OCI-M1 (cell line): ENCODE measurements at places on chromosomes 11 and 22.
A peak's percentile ranks its signal among the peaks of the same experiment; 100 is the strongest.

DNA sequence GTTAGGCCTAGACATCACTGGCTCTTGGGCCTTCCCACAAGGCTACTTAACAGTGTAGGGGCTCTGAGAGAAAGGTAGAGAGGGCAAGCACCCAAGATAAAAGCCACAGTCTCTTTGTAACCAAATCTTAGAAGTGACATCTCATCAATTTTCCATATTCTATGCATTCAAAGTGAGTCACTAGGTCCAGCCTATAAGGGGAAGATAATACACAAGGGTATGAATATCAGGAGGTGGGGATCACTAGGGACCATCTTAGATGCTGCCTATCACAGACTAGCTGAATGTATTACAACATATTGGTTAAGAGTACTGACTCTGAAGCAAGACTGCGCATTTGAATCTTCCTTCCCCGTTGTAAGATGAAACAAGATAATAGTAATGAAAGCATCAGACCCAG is 144.1 kb downstream of the RBFOX2 start:
- no peak for DNase-seq

DNA sequence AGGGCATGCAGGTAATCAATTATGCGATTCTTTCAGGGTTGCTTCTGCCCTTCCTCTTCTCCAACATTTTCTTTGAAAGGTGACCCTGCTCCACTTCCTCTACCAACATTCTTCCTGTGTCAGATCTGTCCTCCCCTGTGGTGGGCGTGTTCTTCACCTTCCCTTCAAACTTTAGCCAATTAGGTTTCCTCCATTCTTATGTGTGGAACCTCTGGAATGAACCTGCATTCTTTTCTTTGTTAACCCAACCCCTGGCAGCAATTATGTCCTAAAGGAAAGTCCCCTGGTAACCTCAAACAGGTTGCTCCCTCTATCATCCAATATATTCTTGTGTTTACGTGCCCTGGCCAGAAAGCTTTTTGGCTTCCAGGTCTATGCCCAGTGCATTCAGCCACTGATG is 22.4 kb downstream of the KIRREL3 start:
- no peak for DNase-seq

- no peak for DNase-seq
Observed at GRCh38 chr11:130214861-130215530, 55.4 kb downstream of the ST14 start.

- no peak for DNase-seq
Observed at GRCh38 chr11:132202621-132203020, 832.2 kb downstream of the NTM start.

- no peak for DNase-seq
Observed at GRCh38 chr22:29233277-29233877, 27.7 kb downstream of the EMID1 start.

DNA sequence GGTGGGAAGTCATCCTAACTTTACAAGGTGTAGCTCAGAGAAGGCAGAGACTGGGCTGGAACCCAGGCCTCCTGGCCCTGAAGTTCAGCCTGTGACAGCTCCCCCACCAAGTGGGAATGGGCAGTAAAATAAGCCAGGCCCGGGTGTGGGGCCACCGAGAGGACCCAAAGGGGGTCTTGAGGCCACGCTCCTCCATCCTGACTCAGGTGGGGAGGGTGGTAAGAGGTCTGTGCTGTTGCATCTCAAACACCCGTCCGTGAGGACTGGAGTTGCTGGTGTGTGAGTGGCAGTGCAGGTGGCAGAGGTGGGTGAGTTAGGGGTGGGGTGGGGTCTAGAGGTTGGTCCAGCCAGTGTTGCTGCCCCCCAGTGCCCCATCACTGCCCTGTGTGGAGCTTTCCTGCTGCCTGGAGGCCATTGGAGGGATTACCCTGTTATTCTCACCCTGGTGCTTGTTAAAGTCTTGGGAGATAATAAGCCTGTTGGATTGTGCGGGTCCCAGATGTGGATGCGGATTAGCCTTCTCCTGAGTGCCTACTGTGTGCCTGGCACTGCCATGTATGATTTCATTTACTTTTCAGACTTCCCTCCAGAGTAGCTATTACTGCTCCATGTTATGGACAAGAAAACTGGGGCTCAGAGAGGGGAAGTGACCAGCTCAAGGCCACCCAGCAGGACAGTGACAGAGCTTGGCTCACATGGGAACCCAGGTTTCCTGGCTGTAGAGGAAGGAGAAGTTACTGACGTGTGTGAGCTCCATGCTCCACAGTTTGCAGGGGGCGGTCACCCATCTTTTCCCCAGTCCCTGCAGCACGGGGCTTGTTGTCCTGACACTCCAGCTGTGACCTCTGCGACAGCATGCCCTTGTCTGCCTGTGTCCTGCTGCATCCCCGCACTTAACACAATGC is 12.9 kb downstream of the SERPINH1 start:
- no peak for DNase-seq

DNA sequence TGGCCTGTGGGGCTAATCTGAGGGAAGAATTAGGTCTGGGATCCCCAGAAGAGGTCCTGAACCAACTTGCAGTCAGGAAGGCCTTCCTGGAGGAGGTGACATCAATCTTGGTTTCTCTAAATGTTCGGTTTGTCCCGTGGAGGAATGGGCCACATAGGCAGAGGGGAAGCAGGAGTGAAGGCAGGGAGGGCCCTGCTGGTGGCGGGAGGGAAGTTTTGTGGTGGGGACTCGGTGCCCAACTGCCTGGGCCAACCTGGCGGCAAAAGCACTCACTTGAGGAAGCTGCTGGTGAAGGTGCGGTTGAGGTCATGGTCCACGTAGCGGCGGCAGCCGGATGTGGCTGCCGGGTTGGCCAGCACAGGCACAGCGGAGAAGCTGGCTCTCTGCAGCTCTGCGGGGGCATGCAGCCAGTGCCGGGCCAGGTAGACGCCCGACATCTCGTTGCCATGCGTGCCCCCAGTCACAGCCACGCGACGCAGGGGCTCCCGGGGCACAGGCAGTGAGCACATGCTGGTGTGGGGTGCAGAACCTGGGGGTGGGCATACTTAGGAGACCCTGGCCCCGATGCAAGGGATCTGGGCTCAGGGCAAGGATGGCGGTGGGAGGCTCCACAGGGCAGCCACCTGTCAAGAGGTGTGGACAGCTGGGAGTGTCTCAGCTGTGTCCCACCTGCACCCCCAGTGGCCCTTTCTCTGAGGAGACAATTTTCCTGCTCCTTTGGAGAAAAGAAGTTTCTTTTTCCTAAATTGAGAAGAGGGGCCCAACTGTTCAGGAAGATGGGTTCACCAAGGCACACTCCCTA is 3.8 kb downstream of the ACY3 start:
- DNase-seq: no peak

GRCh38 chr22:29029202-29030000 is 32.2 kb downstream of the C22orf31 start:
- DNase-seq: no peak

GRCh38 chr22:27487600-27488452 is 313.7 kb downstream of the MN1 start:
- no peak for DNase-seq

DNA sequence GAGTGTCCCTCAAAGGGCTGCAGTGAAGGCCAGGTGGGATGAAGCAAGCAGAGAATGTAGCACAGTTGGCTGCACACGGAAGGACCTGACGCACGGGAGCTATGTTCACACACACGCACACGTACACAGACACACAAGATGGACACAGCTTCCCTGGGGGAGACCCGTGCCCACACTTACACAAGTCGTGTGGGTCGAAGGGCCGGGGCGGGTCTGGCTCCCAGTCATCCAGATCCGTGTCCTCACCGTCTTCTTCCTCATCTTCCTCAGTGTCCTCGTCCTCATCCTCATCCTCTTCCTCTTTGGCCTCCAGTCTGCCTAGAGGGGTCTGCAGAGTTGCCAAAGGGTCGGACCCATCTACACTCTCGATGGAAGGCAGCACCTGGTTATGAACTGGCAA is 51.6 kb upstream of the NFRKB start:
- DNase-seq: no peak

DNA sequence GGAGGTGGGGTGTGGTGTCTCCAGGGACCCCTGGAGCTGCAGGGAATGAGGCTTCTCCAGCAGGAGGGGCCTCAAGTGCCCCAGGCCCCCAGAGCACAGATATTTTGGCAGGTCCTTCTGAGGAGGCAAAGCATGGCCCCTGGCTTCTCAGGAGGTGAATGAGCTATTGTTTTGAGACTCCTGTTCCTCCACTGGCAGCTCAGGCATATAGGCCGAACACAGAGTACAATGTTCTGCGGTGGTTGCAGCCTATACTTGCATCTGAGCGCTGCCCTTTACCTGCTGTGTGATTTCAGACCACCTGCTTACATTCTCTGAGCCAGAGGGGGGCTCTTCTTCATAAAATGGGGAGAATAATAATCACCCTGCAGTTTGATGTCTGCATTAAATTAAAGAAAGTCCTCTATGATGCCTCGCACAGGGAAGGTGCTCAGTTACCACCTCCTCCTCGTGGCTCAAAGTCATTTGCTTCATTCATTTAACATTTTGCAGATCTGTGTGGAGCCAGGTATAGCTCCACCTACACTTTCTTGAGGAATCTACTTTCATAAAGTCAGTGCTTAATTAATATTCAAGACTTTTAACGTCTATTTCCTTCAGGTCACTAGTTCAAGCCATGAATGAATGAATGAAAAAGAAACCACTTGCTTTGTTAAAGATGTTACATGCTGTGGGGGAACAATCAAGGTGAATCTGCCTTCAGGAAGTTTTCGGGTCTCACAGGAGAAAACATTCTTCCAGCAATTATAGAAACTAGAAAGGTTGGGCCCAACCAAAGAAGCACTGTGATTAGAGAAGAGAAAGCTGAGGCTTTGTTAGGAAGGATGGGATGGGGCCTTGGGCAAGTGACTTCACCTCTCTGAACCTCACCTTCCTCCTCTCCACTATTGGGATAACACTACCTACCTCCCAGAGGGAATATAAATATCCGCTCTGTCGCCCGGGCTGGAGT is 68.4 kb downstream of the ADAMTS15 start:
- DNase-seq: no peak

DNA sequence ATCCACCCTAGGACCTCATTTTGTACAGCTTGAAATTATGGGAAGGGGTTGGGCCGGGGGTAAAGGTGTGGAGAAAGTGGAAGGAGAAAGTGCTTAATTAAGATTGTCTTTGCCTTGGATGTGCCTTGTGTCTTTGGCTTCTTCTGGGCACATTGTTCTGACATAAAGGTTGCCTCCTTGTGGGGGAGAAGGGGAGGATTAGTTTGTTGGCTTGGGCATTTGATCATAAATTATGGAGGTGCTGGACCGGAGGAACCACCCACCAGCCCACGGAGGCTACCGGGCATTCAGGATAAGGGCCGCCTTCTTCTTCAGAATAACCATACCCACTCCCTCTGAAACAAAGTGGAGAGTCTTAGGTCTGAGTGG is 1.3 kb downstream of the PAFAH1B2 start:
- DNase-seq: peak; percentile 85

DNA sequence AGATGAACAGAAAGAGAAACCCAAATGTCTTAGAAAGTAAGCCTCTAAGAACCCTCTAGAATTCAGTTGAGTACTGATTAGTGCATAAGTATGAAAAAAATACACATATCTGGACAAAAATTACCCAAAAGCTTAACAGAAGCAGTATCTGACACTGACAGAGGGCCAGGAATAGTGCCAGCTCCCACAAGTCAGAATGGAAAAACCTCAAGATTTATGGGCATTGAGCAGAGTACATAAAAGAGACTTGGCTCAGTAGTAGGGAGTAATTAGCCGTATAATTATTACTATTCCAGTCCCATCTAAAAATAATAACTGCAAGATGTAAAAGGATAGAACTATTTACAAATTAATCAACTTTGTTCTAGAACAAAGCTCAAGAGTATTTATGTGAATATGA is 834.5 kb downstream of the FAM181B start:
- peak; percentile 71 for DNase-seq

- no peak for DNase-seq
Observed at GRCh38 chr22:44583061-44583760, 85.2 kb upstream of the RTL6 start.
